GM20000 (cell line): ENCODE measurements at places on chromosomes 12 and 14.

GRCh38 chr12:90331821-90332220 is 623.2 kb downstream of the CCER1 start:
- DNase-seq, result no peak

DNA sequence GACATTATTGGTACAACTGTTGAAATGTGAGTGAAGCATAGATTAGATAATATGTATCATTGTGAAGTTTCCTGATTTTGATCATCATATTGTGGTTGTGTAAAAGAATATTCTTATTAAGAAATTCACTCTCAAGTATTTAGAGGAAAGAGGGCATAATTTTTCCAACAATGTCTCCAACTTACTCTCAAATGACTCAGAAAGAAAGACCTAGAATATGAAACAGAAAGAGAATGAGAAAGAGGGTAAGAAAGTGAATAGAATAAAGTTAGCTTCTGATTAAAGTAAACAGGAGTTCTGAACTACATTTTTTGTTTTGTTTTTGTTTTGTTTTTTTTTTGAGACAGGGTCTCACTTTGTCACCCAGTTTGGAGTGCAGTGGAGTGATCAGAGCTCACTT is 123.0 kb downstream of the CPNE8 start:
- no peak for DNase-seq

DNA sequence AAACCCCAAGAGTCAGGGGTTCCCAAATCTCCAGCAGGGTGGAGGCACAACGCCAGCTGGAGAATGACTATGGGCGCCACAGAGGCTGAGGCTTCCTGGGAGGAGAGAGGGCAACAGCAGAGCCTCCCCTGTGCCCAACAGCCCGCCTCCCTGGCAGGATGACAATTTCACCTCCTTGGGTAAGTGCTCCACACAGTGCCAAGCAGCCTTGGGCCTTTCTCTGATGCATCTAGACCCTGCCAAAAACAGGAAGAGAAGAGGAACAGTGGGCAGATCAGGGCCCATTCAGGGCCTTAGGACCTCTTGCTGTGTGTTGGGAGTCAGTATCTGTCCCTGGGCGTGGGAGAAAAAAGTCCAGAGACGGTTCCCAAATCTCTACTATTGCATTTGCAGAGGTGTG is 5.0 kb upstream of the OR10P1 start:
- DNase-seq, result no peak

DNA sequence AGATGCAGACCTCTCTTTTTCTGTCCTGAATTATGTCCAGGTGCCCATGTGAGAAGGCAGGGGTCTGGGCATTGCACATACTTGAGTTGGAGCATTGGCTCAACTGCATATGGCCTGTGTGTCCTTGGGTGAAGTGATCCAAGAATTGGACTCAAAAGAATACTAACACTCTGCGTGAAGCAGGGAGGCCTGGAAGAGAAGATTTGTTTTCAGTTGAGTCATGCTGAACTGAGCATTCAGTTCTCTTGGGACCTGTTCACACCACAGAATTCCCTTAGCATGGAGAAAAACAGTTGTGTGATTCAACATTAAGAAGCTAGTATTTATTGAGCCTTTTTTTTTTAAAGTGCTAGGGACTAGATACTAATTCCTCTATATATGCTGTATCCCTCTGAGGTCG is 164.7 kb upstream of the TBX3 start:
- DNase-seq, result no peak

DNA sequence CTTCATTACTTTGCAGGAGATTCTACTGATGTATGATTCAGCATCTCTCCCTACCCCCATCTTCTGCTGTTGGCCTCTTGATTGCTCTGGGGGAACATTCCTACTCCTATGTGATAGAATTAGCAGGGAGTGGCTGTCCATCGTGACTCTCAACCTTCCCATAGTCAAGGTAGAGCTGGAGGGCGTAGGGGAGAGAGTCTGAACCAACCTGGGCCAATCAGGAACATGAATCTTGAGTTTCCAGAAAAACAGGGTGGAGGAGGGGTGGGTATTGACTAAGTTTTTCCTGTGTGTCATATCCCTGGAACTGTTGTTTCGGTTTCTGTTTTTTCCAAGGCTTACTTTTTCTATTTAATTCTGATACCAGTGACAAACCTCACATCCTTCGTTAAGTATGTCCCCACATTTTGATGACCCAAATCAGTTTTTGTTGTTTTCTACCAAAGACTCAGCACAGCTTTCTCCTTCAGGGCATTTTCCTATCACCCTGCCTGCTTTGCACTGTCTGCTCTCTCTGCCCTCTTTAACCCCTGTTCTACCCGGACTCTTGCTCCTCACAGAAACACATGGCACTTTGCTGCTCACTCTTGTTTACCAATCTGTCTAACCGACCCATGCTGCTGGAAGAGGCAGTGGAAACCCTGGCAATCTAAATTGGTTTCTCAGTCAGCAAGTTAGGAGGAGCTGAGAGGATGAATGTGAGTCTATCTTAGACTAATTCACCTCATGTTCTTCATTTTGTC is 1428.3 kb downstream of the AACS start:
- no peak for DNase-seq

GRCh38 chr12:68067762-68068376 is 78.6 kb downstream of the IFNG-AS1 start:
- no peak for DNase-seq

- DNase-seq, result peak; percentile 75
Measured at GRCh38 chr12:52121824-52122539, 42.5 kb downstream of the SMIM41 start.

DNA sequence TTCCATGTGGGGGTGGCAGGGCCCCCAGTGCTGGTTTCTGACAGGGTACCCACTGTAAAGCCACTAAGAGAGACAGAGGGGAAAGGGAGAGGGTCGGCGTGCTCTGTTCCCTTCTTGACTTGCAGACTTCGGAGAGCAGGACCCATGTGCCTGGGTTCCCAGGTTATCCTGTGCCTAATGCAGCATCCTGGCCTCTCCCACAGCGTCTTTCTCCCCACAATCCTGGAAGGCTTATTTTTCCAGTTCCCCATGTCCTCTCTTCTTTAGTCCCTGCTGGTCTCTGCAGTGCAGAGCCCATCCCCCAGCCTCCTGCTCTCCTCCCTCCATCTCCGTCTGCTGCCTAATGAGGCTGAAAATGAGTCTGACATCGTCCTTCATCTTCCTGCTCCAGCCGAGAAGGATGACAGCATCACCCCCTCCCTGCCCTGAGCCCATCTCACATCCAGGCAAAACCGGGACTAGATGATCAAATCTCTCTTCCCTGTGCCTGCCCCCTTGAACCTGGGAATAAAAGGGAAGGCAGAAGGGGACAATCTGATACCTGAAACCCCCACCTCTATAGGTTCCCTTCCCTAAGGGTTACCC is 15.1 kb downstream of the CALCOCO1 start:
- no peak for DNase-seq

GRCh38 chr12:124917135-124917840 is 2.8 kb upstream of the UBC start:
- peak; percentile 76 for DNase-seq

- no peak for DNase-seq
Measured at GRCh38 chr12:115820656-115821055, 456.8 kb downstream of the MED13L start.
